ENCODE measurements at places on chromosomes 5 and 9.

- no peak for DNase-seq
Observed at GRCh38 chr9:104769655-104770054, 5.7 kb downstream of the NIPSNAP3B start.

DNA sequence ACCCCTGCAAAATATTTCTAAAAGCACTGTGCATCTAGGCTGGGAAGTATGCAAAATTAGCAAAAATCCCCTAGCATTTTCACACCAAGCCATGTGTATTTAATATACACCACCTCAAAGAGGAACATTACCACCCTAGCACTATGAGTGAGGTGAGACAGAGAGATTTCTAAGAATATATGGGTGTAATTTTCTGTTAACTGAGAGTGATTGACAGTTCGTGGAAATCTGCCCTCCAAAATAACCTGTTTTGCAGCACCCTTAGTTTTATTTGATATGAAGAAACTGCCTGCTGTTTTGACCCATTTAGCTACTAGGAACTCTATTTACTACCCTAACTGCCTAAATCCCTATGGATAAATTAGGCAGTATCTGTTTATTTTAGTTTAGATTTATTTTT is 64.2 kb upstream of the CDKN2B start:
- no peak for DNase-seq

GRCh38 chr5:10502578-10502977 is 60.9 kb downstream of the ROPN1L start:
- no peak for DNase-seq

GRCh38 chr5:98085593-98085992 is 687.9 kb upstream of the RGMB start:
- no peak for DNase-seq

- DNase-seq: no peak
Observed at GRCh38 chr5:171412186-171412585, 7.3 kb upstream of the FGF18 start.

Measured in fibroblast of skin of scalp (primary cell).